ENCODE measurements at places on chromosomes 6 and 20.

GRCh38 chr6:8084586-8084985 lies 17.8 kb downstream of the EEF1E1 start:
- DNase-seq: no peak

DNA sequence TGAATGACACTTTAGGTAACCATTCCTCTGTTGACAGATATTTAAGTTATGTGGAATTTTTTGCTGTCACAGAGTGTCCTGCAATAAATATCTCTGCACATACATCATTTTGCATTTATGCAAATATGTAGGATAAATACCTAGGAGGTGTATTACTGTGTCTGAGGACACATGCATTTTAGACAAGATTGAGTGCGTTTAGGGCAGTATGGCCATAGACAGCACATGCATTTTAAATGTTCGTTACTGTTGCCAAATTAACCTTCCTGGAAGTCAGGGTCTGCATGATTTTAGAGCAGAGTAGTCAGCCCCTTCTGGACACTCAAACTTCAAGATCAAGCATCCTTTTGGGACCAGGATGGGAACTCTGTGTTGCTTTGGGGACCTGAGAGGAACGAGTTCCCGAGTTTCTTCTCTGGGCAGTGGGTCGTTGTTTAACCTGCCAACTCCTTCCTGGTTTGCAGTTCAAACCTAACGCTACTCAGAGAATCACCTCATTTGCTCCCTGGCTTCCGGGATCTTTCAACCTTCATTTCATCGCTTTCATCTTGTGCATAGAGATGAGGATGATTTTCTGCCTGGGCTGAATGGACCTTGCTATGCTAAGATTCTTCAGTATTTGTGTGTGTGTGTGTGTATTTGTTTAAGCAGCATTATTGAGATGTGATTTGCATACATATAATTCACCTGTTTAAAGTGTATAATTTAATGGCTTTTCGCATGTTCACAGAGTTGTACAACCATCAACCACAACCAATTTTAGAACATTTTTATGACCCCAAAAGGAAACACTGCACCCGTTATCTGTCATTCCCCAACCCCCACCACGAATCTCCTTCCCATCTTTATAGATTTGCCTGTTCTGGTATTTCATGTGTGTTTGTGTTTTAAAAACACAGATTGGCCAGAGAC lies 9.8 kb downstream of the BCAS4 start:
- DNase-seq: peak; percentile 69

GRCh38 chr6:165245701-165246100 lies 63.7 kb downstream of the C6orf118 start:
- no peak for DNase-seq

- DNase-seq: no peak
Observed at GRCh38 chr6:117351521-117351920, 74.2 kb downstream of the ROS1 start.

- no peak for DNase-seq
Observed at GRCh38 chr6:121780325-121781321, 345.2 kb downstream of the GJA1 start.

DNA sequence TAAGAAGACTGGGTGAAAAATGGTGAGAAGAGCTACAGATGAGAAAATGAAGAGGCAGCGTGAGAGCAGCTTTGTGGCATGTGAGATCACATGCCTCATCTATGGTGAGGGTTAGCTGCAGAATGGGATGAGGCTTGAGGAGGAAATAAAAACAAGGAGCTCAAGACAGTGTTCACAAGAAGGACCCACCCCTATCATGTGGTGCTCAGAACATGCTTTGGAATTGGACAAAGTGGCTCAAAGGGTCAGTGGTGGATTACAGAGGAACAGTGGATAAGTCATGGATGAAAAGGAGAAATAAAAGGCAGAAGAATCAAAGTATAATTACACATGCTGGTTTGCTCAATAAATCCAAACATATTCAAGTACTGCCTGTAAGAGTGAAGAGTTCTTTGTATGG lies 126.9 kb upstream of the UST start:
- DNase-seq: no peak

GRCh38 chr6:8080362-8081151 lies 16.4 kb upstream of the BLOC1S5 start:
- no peak for DNase-seq

GRCh38 chr20:20466341-20466879 lies 98.5 kb downstream of the INSM1 start:
- DNase-seq: peak; percentile 67

DNA sequence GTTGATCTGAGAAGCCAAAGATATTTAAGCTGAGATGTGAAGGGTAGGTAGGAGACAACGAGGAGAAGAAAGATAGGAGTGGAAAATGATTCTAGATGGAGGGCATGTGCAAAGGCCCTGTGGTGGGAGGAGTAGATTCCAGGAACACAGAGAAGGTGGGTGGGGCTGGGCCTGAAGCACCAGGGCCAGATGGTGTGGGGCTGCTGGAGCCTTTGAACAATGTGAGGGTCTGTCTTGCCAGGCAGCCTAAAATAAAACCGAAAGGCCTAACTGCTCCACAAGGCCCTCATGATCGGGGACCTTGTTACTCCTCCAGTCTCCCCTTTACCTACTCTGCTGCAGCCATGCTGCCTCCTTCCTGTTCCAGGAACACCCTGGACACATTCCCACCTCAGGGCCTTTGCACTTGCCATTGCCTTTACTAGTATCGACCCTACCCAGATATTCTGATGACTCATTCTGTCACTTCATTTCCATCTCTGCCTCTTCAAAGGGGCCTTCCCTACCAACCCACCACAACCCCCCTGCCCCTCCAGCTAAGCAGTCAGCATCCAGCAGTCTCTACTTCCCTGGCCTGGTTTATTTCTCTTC lies 20.0 kb downstream of the FAM110A start:
- no peak for DNase-seq

DNA sequence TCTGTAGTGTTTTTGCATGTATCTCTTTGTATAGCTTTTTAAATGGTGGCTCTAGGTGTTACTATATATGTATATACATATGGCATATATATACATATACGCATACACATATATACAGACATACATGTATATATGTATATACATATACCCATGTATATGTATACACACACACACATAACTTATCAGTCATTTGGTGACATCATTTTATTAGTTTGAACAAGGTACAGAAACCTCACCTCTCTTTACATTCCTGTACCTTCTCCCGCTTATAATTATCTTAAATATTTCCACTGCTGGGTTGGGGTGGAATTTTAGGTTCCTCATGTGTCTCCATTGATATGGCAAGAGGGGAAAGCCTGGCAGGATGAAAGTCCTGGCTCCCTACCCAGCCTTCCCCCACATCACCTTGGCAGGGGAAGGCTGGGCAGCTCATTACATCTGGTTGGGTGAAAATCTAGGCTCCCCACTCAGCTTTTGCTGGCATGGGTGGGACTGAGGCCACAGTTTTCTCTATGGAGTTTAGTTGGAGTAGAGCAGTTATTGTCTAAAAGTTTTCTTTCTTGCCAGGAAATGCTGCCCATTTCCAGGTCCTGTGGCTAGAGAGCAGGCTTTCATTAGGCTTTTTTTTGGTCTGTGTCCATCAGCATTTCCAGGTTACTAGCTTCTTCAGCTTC lies 7.6 kb downstream of the GLO1 start:
- no peak for DNase-seq

- DNase-seq: peak; percentile 87
Observed at GRCh38 chr6:36962874-36963273, 8.3 kb downstream of the PI16 start.

GRCh38 chr20:3687655-3688054 lies 5.8 kb upstream of the ADAM33 start:
- no peak for DNase-seq

DNA sequence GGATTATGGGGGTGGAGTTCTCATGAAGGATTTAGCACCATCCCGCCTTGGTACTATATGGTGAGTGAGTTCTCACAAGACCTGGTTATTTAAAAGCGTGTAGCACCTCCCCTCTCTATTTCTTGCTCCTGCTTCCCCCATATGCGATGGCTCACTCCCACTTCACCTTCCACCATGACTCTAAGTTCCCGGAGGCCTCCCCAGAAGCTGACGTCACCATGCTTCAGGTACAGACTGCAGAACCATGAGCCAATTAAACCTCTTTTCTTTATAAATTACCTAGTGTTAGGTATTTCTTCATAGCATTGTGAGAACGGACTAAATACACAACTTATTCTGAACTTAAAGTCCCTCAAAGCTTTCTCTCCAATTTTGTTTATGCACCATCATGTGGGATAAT lies 163.4 kb upstream of the BMP5 start:
- no peak for DNase-seq

GRCh38 chr6:37840940-37841300 lies 21.4 kb downstream of the ZFAND3 start:
- DNase-seq: no peak

- no peak for DNase-seq
Observed at GRCh38 chr6:163745536-163746400, 331.2 kb downstream of the QKI start.

DNA sequence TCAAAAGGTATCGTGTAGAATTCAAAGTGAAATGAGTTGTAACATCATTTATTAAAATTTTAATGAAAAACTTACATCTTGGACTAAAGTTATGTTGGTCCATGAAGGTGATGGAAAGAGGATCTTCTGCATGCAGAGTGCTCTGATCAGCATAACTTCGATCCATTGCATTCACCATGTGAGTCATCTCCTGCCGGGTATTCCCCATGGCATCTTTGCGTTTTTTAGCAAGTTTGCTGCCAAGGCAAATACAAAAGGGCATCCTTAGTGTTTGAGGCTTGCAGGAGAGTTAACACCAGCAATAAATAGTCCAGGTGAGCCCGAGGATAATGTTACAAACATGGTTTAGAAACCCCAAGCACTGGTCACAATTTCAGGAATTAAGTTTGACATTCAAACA lies 104.2 kb upstream of the THEMIS start:
- no peak for DNase-seq

GRCh38 chr6:138371452-138371711 lies 6.3 kb upstream of the SMIM28 start:
- no peak for DNase-seq

GRCh38 chr6:69038841-69039240 lies 403.8 kb downstream of the ADGRB3 start:
- no peak for DNase-seq

DNA sequence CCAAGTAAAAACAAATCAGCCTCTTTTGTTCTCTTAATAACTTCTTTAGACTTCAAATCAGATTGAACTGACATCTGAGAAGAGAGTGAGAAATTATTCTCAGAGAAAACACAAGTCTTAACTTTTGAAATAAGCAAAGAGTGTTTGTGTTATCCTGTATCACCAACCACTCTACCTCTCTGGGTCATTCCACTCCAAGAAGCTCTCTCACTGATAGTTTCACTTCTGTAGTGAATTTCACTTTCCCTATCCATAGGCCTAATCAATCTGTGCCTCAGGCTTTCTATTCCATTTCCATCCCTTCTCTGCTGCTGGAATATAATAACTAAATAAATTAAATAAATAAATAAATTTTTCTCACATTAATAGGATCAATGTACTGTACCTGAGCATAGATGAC lies 235.0 kb downstream of the HTR1B start:
- no peak for DNase-seq

DNA sequence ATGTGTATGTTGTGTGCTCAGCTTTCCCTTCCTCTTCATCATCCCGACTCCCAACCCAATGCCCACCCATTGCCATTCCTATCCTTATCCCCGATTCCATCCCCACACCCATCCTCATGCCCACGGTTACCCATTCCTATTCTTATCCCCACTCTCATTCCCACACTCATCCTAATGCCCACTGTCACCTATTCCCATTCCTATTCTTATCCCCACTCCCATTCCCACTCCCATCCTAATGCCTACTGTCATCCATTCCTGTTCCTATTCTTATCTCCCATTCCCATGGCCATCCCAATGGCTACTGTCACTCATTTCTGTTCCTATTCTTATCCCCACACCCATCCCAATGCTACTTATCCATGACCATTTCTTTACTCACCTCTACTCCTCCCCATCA lies 254.1 kb downstream of the DHX35 start:
- no peak for DNase-seq

All from activated CD8-positive, alpha-beta memory T cell treated with anti-CD3 and anti-CD28 coated beads, Interleukin-2, amount 10 ng/mL, durations not matched to agents 7 days and 5 days (primary cell).